Bronchial epithelial cell (primary cell): ENCODE measurements at places on chromosomes 3 and 15. TPM values are rescaled to one million over a fixed set of nuclear protein-coding genes. Genes with fewer than 3 reads are reported as not detected.
A peak's percentile ranks its signal among the peaks of the same experiment; 100 is the strongest.

DNA sequence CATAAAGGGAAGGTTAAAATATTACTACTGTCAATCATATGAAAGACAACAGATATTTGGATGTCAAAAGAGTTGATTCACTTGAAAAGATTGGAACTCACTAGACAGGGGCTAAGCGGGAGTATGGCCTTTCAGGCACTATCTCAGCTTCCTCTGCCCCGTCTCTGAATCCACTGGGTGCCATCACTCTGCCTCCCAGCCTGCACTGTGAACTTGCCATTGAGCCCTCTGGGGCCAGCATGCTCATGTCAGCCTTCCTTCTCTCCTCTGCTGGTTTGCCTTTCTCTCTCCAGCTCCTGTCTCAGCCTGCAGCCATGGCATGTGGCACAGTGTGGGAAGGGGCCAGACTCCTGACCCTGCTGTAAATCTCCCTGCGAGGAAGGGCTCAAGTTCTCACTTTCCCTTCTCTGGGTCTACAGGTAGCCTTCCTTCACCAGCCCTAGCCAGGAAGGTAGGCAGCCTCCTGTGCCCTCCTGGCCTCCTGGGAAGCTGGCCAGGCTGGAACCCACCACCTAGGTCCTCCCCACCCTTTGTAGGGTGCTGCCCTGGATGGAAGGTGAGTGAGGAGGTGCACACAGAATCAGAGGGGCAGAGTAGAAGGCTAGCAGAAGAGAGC is 54.0 kb upstream of the SLCO2A1 start:
- no peak for DNase-seq

DNA sequence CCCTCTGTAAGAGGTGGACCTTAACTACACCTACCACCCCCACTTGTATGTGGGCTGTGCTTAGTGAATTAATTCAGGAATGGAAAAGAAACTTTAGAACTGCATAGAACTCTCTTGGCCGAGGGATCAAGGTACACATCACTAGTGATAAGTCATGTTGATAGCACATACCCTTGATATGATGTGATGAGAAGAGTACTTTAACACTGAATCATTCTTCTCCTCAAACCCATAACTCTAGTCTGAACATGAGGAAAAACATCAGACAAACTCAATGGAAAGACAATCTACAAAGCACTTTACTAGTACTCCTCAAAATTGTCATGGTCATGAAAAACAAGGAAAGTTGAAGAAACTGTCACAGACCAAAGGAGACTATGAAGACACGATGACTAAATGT is 87.6 kb downstream of the P2RY1 start:
- peak; percentile 67 for DNase-seq

- DNase-seq, result no peak
Observed at GRCh38 chr3:128464702-128465101, 2.0 kb downstream of the DNAJB8 start.

GRCh38 chr3:43390255-43390588 is 103.9 kb downstream of the SNRK start:
- no peak for DNase-seq

DNA sequence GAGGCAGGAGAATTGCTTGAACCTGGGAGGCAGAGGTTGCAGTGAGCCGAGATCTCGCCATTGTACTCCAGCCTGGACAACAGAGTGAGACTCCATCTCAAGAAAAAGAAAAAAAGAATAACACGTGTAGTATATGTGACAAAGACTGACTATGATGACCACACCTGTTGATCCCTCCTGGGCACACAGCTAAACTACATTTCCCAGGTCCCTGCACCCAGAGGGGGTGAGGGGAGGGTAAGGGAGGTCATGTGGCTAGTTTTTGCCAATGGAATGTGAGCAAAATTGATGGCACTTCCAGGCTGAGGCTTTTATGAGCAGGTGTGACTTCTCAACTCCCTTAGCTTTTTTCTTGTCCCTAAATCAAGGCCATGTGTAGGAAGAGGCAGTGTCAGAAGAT is 58.2 kb downstream of the KLHL6 start:
- no peak for DNase-seq

DNA sequence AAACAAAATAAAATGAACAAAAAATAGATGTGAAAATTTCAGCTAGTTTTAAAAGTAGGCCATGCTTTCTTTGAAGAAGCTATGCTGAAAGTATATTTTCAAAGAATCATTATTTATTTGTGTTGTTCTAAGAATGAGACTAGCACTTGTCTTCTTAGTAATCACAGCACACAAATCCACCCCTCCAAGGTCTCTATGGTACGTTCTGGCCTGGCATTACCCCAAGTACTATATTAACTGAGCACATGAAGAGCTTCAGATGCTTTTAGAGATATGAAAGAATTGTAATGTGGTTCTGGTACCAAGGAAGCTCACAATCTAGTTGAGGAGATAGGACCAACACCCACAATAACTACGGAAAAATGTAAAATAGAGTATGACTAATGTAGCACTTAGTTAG is 416.5 kb downstream of the PLCL2 start:
- no peak for DNase-seq

The GOLGA8B gene
- 31.2 and 48.7 TPM in 2 replicates for total RNA-seq
